ENCODE measurements at places on chromosomes 2 and 18. TPM values are rescaled to one million over a fixed set of nuclear protein-coding genes. Genes with fewer than 3 reads are reported as not detected.

Gene CACNB4
- total RNA-seq = 62.9 TPM

Gene SLC9A4
- 0.06 TPM for total RNA-seq

Gene METTL5
- 40.9 TPM for total RNA-seq

Gene ME2
- total RNA-seq = 70.9 TPM

Gene SERPINB12
- total RNA-seq = not detected

Gene C2orf66
- 0.28 TPM for total RNA-seq

Gene CD207
- not detected for total RNA-seq

Gene KYNU
- total RNA-seq = 1.4 TPM

DNA sequence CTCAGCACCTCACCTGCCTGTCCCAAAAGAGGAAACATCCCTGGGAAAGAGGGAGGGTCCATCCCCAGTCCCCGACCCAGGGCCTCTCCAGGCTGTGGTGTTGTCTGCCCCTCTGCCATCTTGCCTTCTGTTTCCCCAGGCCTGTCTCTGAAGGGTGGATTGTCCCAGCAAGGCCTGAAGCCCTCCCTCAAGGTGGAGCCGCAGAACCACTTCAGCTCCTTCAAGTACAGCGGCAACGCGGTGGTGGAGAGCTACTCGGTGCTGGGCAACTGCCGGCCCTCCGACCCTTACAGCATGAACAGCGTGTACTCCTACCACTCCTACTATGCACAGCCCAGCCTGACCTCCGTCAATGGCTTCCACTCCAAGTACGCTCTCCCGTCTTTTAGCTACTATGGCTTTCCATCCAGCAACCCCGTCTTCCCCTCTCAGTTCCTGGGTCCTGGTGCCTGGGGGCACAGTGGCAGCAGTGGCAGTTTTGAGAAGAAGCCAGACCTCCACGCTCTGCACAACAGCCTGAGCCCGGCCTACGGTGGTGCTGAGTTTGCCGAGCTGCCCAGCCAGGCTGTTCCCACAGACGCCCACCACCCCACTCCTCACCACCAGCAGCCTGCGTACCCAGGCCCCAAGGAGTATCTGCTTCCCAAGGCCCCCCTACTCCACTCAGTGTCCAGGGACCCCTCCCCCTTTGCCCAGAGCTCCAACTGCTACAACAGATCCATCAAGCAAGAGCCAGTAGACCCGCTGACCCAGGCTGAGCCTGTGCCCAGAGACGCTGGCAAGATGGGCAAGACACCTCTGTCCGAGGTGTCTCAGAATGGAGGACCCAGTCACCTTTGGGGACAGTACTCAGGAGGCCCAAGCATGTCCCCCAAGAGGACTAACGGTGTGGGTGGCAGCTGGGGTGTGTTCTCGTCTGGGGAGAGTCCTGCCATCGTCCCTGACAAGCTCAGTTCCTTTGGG lies 47.2 kb downstream of the BOLA3 start:
- no peak overlapping the region for H3K27ac ChIP-seq
- H3K4me1 ChIP-seq = no peaks in the 10 kb centered on the region
- DNase-seq = no peak
- H3K36me3 ChIP-seq = peaks cover 62% of the 10 kb centered on the region
- no peak overlapping the region for H3K4me3 ChIP-seq

DNA sequence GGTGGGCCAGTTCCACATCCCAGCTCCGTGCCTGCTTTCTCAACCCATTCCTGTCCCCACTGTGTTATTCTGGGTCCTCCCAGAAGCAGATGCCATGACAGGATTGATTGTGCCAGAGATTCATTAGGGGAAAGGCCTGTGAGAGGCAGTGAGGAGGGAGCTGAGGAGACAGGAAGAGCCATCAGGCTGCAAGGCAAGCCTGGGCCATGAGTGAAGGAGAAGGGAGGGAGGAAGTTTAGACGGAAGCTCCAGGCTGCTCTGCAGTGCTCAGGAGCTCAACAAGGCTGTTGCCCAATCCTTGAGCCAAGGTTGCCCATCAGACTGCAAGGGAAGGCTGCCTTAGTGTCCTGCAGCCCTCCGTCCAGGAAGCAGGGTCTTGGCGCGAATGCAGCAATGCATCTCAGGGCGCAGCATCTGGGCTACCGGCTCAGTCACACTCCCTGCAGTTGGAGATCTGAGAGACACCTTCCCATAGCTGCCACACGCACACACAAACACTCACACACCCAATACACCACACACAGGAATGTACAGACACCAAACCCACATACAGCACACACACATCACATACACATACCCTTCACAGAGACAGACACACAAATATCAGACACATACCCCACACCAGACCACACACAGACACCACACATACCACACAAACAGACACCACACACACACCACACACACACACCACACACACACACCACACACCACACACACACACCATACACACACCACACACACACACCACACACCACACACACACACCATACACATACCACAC lies 139.5 kb upstream of the NDUFV2 start:
- H3K4me3 ChIP-seq = no peak overlapping the region
- H3K27me3 ChIP-seq = no peaks in the 10 kb centered on the region
- H3K36me3 ChIP-seq = no peaks in the 10 kb centered on the region
- H3K4me1 ChIP-seq = peaks cover 7% of the 10 kb centered on the region

DNA sequence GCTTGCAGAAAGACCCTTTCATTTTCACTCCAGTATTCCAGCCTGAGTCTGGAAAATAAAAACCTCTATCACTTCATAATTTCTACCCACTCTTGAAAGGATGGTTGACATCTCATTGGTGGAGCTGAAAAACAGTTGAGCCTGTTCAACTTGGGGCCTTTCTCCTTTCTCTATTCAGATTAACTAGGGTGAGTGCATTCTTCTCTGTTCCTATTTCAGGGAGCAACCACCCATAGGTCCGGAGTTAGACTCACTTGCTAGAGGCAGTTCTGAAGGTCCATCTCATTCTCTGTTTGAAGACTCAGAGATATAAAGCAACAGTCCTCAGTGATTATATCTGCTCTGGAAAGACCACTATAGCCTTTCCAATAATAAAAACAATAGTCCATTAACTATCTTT lies 167.9 kb upstream of the SPOPL start:
- no peaks in the 10 kb centered on the region for H3K4me1 ChIP-seq
- DNase-seq = no peak
- no peak overlapping the region for H3K4me3 ChIP-seq
- H3K36me3 ChIP-seq = no peaks in the 10 kb centered on the region
- no peak overlapping the region for H3K27ac ChIP-seq

- H3K27ac ChIP-seq = peak overlapping the region; percentile 84
- H3K27me3 ChIP-seq = no peaks in the 10 kb centered on the region
- peaks cover 56% of the 10 kb centered on the region for H3K36me3 ChIP-seq
Observed at GRCh38 chr2:96859099-96859649, 1.4 kb upstream of the ANKRD39 start.

DNA sequence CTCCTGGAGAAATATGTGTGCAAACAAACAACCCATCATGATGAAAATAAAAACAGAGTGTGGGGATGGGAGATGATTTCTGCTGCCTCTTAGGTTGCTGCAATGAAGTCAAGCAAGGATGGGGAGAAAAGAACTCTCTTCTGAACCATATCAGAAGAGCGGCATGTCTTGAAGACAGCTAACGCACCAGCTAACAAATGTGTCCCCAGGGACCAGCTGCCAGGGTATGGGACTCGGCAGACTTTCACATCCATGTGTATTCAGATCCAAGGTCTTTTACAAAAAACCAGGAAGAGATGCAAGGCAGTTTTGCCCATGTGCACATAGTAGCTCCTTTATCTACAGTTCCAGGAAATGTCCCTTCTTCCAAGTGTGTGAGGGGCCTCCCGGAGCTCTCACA lies 125.4 kb downstream of the CLIP4 start:
- no peak for DNase-seq
- no peaks in the 10 kb centered on the region for H3K4me1 ChIP-seq
- H3K4me3 ChIP-seq = no peak overlapping the region
- no peak overlapping the region for H3K27ac ChIP-seq
- H3K27me3 ChIP-seq = no peaks in the 10 kb centered on the region

DNA sequence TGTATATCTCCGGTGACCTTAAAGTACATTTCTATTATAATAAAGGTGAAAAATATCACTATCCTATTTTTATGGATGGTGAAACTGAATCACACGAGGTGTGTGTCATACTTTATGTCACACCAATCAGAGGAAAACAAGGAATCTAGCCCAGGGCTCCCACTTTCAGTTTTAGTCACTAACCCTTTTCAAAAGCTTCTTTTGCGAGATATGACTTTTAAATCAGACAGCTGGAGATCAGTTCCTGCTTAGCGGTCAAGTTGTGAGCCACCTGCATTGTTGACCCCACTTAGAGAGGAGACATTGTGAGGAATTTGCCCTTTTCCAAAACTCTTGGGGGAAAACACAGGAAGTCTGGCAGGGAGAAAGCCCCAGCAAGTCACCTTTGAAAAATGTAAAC lies 70.5 kb downstream of the CPS1 start:
- H3K4me3 ChIP-seq = no peak overlapping the region
- H3K27ac ChIP-seq = no peak overlapping the region
- no peaks in the 10 kb centered on the region for H3K4me1 ChIP-seq
- H3K27me3 ChIP-seq = no peaks in the 10 kb centered on the region
- no peaks in the 10 kb centered on the region for H3K36me3 ChIP-seq
- no peak for DNase-seq

GRCh38 chr2:15693926-15694588 lies 102.4 kb downstream of the DDX1 start:
- H3K36me3 ChIP-seq = no peaks in the 10 kb centered on the region
- H3K27me3 ChIP-seq = no peaks in the 10 kb centered on the region
- DNase-seq = no peak
- H3K27ac ChIP-seq = no peak overlapping the region

- DNase-seq = no peak
- H3K27ac ChIP-seq = no peak overlapping the region
- no peaks in the 10 kb centered on the region for H3K4me1 ChIP-seq
Observed at GRCh38 chr2:105052773-105053172, 14.9 kb downstream of the MRPS9 start.

- H3K36me3 ChIP-seq = no peaks in the 10 kb centered on the region
- no peaks in the 10 kb centered on the region for H3K27me3 ChIP-seq
- no peak for DNase-seq
- H3K27ac ChIP-seq = no peak overlapping the region
- H3K4me3 ChIP-seq = no peak overlapping the region
Observed at GRCh38 chr18:5175378-5175777, 21.7 kb downstream of the AKAIN1 start.

DNA sequence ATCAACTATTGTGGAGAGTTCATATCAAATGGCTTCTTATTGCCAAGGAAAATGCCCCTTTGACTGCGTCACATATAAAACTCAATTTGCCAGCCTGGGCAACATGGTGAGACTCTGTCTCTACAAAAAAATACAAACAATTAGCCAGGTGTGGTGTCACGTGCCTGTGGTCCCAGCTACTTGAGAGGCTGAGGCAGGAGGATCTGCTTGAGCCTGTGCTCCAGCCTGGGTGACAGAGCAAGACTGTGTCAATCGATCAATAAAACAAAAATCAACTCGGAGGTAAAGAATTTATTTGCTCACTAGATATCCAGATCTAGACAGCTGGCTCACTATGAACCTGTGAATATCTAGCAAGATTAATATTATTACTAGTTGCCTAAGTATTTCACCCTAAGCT lies 1.7 kb upstream of the ZCCHC2 start:
- H3K27ac ChIP-seq = no peak overlapping the region
- no peaks in the 10 kb centered on the region for H3K4me1 ChIP-seq
- no peak overlapping the region for H3K4me3 ChIP-seq
- H3K36me3 ChIP-seq = no peaks in the 10 kb centered on the region
- no peak for DNase-seq
- H3K27me3 ChIP-seq = peaks cover 8% of the 10 kb centered on the region

- H3K36me3 ChIP-seq = peaks cover 14% of the 10 kb centered on the region
- H3K27ac ChIP-seq = no peak overlapping the region
- DNase-seq = no peak
- H3K4me3 ChIP-seq = no peak overlapping the region
- no peaks in the 10 kb centered on the region for H3K4me1 ChIP-seq
- no peaks in the 10 kb centered on the region for H3K27me3 ChIP-seq
Observed at GRCh38 chr2:28948160-28948559, 32.9 kb upstream of the TOGARAM2 start.

- H3K36me3 ChIP-seq = no peaks in the 10 kb centered on the region
- no peak overlapping the region for H3K4me3 ChIP-seq
- H3K27ac ChIP-seq = no peak overlapping the region
- H3K4me1 ChIP-seq = no peaks in the 10 kb centered on the region
- DNase-seq = no peak
Observed at GRCh38 chr2:102258386-102259074, 52.8 kb upstream of the IL1RL1 start.

GRCh38 chr2:65754219-65754618 lies 321.8 kb upstream of the SPRED2 start:
- H3K4me1 ChIP-seq = no peaks in the 10 kb centered on the region
- H3K36me3 ChIP-seq = no peaks in the 10 kb centered on the region
- H3K27me3 ChIP-seq = no peaks in the 10 kb centered on the region
- H3K4me3 ChIP-seq = no peak overlapping the region
- DNase-seq = no peak

DNA sequence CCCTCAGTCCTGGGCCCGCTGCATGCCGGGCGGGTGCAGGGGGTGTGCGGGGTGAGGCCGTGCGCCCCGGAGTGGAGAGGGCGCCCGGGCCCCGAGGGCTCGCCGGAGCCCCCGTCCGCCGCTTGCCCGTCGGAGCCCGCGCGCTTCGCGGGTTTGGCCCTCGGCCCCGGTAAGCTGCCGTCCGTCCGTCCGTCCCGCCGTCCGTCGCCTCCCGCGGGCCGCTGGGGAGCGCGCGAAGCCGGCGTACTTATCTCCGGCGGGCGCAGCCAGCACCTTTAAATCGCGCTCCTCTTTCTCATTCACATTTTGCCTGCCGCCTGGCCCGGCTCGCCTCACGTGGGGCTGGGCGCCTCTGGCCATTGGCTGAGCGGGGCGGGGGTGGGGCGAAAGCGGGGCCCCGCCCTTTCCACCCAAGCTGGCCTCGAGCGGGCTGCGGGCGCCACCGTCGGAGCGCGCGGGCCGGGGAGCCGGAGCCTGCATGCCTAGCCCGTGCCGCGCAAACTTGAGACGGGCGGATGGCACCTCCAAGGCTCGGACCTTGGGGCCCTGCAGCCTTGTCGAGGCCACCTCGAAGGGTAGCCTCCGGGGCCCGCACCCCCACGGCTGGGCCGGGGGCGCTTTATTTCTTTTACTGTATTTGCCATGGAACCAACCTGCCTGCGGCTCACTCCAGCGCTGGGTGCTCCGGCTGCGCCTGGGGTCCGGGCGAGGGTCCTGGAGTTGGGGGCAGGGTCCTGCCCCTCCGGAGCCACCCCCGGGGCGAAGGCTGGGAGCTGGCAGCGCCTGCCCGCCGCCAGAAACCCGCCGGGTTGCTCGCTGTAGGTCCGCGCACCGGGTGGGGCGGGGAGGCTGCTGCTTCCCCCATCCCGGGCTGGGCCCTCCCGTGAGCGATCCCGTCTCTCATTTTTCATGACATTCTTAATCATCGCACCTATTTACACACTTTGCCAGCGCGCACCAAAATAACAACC lies at the start of gene GBX2:
GBX2 (minus strand) TSS at position 277 of the 971 bp plus-strand sequence. CDS start 415 bp downstream, outside the sequence.
- peak within 1 kb of the TSS; percentile 57 for H3K27ac ChIP-seq
- peak; percentile 88 for DNase-seq
- peaks cover 79% of the 10 kb centered on the region for H3K4me1 ChIP-seq
- H3K27me3 ChIP-seq = peaks cover 96% of the 10 kb centered on the region
- H3K36me3 ChIP-seq = peaks cover 8% of the 10 kb centered on the region

DNA sequence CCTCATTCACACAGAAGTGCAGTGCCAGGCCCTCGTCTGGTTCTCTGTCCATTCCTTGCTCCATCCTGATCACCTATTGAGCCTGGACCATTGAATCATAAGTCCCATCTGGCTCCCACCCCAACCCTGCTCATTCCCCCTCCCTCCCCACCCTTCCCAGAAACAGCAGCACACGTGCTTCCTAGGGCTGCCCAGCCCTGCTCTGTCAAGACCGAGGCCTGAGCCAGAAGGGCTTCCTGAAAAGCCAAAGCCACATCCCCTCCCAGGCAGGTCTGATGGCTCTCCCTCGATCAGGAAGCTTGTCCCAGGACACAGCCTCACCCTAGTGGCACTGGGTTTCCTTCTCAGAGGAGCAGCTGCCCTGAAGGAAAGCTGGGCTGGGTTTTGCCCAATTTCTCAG lies 79.8 kb upstream of the FZD7 start:
- H3K27ac ChIP-seq = no peak overlapping the region
- H3K27me3 ChIP-seq = peaks cover 7% of the 10 kb centered on the region
- no peak for DNase-seq
- H3K4me3 ChIP-seq = no peak overlapping the region
